ENCODE measurements at places on chromosomes 6 and 20. TPM values are rescaled to one million over a fixed set of nuclear protein-coding genes. Genes with fewer than 3 reads are reported as not detected.

The GPLD1 gene
- total RNA-seq = under 0.01 TPM

The ARFGEF3 gene
- total RNA-seq = under 0.01 TPM

The KLC4 gene
- total RNA-seq = 21.6 TPM

The TCF21 gene
- 0.58 TPM for total RNA-seq

The PHACTR2 gene
- total RNA-seq = 11.0 TPM

The RNF182 gene
- total RNA-seq = 3.9 TPM

The NEURL2 gene
- 6.4 TPM for total RNA-seq

The SLC35B3 gene
- 20.9 TPM for total RNA-seq

The SNRPB2 gene
- total RNA-seq = 35.7 TPM
